CD4-positive, alpha-beta memory T cell (primary cell): ENCODE measurements at places on chromosomes 13 and 19. TPM values are rescaled to one million over a fixed set of nuclear protein-coding genes. Genes with fewer than 3 reads are reported as not detected.
A peak's percentile ranks its signal among the peaks of the same experiment; 100 is the strongest.

DNA sequence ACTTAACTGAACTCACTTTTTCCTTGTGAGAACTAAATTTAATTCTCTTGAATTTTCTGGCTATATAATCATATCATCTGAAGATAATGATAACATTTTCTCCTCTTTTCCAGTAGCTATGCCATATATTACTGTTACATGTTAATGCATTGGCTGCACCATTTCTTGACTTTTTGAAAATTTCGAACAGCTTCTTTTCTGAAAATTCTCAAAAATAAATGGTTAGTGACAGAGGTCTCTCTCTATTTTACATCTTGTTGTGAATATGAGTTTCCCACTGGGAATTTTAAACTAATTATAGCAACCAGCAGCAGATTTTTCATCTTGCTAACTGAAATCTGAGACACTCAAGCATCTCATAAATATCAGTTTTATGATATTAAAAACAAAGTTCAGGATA is 30.6 kb downstream of the MBNL2 start:
- DNase-seq: no peak

DNA sequence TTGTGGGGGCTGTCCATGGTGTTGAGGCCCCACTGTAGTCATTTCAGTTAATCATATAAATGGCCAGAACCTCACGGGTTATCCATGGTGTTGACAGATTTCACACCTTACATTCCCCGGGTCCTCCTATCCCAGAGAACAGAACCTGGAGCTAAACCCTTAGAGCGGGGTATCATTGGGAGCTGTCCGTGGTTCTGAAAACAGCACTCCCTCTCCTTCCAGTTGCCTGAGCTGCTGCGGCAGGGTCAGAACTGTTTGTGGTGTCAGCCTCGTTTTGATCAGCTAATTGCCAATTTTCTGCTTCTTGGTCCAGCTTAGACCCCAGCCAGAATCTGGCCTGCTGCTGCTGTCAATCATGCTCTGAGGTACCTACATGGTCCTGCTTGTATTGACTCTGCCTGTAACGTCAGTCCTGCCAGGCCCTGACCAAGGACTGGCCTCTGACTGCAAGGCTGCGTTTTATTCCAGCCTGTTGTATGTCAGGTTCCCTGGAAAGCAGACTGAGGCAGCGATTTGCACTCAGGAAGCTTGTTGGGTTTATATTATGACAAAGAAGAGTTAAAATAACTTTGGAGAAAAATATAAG is 55.8 kb upstream of the KCTD15 start:
- DNase-seq: peak; percentile 14

- no peak for DNase-seq
These were observed 12.4 kb upstream of the TMEM255B start for GRCh38 chr13:113746671-113747070.

DNA sequence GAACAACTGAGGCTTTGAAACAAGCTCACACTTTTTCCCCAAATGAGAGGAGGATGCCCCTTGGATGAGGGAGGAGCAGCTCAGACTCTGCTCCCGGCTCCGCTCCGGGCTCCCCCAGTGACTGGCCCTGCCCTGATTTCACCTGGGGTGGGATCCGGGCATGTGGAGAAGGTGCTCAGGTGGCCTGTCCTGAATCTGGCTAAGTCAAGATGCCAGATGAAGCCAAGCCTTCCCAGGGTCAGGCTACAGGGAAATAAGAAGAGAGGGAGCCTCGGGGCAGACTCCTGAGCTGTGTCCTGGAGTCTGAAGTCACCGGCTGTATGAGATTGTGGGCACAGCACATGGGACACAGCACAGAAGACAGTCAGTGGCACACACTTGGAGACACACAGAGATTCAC is 10.3 kb downstream of the CEACAM5 start:
- no peak for DNase-seq

- DNase-seq: no peak
These were observed 45.2 kb downstream of the ABCC4 start for GRCh38 chr13:95256091-95256490.

GRCh38 chr13:103195762-103196161 is 129.5 kb upstream of the SLC10A2 start:
- DNase-seq: no peak

DNA sequence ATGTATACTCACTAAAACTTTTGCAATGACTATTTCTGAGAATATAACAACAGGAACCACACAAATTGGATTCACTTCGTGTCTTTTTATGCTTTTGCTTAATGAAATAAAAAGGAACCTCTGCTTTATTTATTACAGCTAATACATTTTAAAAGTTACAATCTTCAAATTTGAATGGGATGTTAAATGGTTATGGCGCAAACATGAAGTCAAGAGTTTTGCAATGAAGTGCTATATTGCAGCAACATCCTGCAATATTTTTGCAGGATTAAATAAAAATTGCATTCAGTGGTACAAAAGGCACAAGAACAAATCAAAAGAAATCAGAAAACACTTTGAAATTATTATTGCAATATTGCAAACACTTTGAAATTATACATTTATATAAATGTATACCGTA is 1519.0 kb upstream of the MIR17HG start:
- DNase-seq: no peak

Gene OR7A17
- total RNA-seq: not detected

- peak; percentile 41 for DNase-seq
These were observed 33.7 kb downstream of the VSTM1 start for GRCh38 chr19:54029930-54030490.

DNA sequence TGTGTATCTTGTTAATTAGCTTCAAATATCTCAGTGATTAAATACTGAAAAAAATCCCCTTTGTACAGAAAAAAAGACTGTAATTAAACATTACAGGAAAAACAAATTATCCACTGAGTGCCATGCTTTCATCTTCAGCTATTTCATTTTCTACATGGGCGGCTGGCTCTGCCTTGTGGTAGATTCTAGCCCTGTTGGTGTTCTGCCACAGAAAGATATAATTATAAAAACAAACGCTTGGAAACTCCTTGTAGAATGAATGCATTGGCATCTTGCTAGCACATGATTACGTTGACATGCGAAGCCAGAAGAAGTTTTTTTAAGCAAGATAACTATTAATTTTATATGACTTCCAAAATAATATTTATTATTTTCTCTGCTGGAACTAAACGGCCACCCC is 496.8 kb downstream of the MYO16 start:
- DNase-seq: no peak

GRCh38 chr19:30679789-30680188 is 307.6 kb downstream of the ZNF536 start:
- DNase-seq: no peak

DNA sequence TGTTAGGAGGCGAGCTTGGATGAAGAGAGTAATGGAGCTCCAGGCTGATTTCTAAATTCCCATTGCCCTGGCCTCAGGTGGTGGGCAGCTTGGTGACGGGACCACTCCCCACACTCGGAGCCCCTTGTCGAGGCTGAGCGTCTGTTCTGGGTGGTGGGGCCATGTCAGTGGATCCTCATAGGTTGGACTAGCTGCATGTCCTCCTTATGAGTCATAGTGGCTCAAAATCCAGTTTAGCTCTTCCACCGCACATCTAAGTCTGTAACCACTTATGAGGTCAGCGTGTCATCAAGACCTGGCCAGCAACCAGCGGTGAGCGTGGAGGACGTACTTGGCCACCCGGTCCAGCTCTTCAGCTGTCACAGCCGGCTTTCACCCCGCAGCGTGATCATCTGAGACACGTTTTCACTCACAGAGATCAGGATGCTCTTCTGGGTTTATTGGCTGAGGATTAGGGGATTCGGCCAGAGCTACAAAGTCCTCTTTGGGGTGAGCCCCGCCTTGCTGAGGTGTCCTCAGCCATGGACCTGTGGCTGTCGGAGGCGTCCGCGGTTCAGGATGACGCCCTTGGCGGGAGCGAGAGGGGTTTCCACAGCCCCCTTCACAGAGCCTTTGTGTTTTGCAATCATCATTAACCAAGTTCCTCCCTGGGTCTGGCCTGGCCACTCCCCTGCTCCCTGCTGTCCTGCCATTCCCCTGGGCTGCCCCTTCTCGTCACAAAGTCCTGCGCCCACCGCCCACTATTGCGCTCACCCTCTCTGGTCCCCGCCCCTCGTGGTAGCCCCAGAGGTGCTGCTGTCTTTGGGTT is 41.9 kb downstream of the ADPRHL1 start:
- DNase-seq: no peak
